ENCODE measurements at places on chromosomes 7 and 10. TPM values are rescaled to one million over a fixed set of nuclear protein-coding genes. Genes with fewer than 3 reads are reported as not detected.

Gene AGR3
- total RNA-seq: not detected

Gene GIMAP1
- total RNA-seq: not detected

DNA sequence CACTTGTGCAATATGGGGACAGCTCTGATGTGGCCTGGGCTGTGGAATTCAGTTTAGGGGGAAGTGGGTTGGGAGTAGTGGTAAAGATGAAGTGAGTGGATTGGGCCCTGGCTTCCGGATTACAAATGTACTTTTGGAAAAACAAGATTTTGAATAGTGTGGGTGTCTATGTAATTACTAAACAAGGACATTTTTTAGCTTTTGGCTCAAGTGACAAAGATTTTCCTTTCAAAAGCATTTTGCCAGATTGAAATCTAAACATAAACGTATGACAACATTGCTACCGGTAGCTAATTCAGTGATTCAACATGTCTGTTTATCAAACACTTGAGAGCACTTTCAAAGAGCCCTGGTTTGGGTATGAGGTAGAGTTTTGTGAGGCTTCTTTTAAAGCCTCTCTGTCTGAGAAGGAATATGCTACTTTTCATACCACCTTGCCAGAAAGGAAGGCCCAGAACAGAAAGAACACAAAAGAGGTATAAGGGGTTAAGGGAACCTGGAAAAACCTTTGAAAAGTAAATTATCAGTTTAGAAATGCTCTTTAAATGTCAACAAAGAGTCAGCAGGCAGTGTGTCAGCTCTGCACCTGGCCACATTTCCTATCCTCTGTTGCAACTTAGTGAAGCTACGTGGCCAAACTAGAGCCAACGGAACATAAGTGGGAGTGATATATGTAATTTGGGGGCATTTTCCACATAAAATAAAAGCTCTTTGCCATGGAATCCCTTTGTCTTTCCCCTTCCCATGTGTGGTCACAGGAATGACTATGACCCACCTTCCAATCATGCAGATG lies 516.1 kb downstream of the NRG3 start:
- DNase-seq: no peak

Gene FEZF1
- 0.69 TPM for total RNA-seq

- DNase-seq: no peak
Observed at GRCh38 chr7:116790025-116790424, 72.4 kb upstream of the CAPZA2 start.

Gene KIF11
- total RNA-seq: 63.8 TPM

Gene PRF1
- not detected for total RNA-seq

DNA sequence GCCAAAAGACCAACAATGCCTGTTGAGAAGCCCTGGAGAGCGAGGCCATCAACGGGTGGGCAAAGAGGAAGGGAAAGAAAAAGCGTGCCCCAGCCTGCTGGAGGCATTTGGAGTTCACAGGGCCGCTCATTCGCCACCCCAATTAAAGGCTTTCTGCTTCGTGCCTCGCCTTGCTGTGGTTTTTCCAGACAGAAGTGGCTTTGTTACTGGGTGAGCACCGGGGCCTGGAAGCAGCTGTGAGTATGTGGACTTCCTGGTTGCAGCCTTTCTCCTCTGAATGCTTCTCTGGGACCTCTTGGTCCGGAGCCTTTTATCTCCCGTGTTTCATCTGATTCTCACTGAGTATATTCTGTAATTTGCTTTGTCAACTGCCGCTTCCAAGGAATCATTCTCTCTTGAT lies 118.1 kb upstream of the EGR2 start:
- DNase-seq: peak; percentile 11

Gene DDC
- not detected for total RNA-seq

Gene PTPRN2
- total RNA-seq: 5.5 TPM

DNA sequence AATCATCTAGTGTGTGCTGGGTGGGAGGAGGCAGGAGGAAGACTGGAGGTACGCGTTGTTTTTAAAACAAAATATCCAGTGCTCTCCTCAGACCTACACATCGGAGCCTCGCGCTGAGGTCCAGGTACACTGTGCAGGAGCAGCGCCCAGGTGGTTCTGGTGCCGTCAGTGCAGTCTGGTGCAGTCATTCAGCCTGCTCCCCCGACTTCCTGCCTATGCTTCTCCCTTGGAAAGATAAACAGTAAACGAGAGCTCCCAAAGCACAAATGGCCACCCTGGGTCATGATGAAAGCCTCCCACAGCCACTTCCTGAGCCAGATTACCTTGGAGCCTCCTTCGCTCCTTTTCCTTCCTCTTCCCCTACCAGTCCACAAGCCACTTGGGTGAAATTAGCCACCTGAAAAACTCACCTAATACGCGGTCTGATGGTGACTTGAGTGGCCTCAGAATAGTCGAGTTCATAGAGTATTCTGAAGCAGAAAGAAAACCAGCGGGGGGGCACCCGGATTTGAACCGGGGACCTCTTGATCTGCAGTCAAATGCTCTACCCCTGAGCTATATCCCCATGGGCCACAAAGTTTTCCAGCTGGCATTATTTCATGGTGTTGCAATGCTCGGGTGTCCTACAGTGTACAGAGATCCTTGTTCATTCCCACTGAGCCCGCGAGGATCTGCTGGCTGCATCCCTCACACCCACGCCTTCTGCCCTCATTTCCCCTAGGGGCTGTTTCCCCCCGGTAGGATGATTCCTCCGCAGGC lies 82.5 kb downstream of the ZNF467 start:
- peak; percentile 96 for DNase-seq

DNA sequence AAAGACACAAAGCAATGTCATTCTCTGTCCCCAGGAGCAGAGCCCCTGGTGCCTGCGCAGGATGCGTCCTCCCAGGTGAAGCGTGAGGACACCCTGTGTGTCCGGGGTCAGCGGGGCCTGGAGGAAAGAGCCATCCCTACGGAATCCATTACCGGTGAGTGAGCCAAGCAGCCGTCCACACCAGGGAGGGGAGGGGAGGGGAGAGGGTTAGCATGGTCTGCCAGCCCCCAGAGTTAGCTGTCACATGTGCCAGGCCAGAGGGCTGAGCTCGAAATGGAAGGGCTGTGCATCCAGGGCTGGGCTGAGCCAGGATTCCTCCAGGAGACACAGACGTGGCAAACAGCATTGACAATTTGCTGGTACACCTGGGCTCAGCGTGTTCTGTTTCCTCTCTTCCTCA lies 15.2 kb downstream of the ZNF282 start:
- DNase-seq: no peak

GRCh38 chr7:100353685-100354330 lies 4.1 kb upstream of the PILRB start:
- no peak for DNase-seq

GRCh38 chr7:1676550-1677078 lies 6.5 kb downstream of the ELFN1 start:
- DNase-seq: no peak

Gene PNLIPRP2
- not detected for total RNA-seq

DNA sequence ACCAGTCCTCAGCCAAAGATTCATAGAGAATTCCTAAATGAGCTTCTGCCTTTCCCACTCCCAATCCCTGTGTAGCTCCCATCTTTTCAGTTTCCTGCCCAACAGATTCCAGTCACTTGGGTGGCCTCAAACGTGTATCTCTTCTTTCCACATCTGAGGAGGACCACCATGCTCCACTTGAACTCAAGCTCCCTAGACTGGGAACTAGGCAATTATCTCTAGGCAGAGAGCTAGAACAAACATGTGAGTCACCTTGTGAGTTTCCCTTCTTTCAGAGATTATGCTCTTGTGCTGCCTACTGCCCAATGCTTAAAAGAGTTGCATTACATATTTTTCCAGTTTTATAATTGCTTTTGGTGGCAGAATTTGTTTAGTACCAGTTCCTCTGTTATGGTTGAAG lies 178.0 kb downstream of the MDFIC start:
- peak; percentile 90 for DNase-seq

- no peak for DNase-seq
Observed at GRCh38 chr7:70787771-70788170, 344.2 kb upstream of the GALNT17 start.

GRCh38 chr10:125479059-125479458 lies 203.9 kb downstream of the TEX36 start:
- DNase-seq: peak; percentile 70

Gene RBM20
- 0.06 TPM for total RNA-seq

Data from Daoy (cell line).